ENCODE measurements at places on chromosomes 1 and 21. TPM values are rescaled to one million over a fixed set of nuclear protein-coding genes. Genes with fewer than 3 reads are reported as not detected.

- H3K4me1 ChIP-seq: peaks cover 18% of the 10 kb centered on the region
- H3K36me3 ChIP-seq: no peaks in the 10 kb centered on the region
- H3K4me3 ChIP-seq: peak overlapping the region; percentile 98
- no peak for DNase-seq
- H3K27ac ChIP-seq: peak overlapping the region; percentile 98
Measured at GRCh38 chr1:26697431-26697977, 1.7 kb downstream of the ARID1A start.

- no peaks in the 10 kb centered on the region for H3K36me3 ChIP-seq
- peaks cover 7% of the 10 kb centered on the region for H3K4me1 ChIP-seq
- no peaks in the 10 kb centered on the region for H3K27me3 ChIP-seq
- peak overlapping the region; percentile 35 for H3K27ac ChIP-seq
- peak; percentile 2 for DNase-seq
Measured at GRCh38 chr1:10299151-10299550, 88.8 kb downstream of the KIF1B start.

DNA sequence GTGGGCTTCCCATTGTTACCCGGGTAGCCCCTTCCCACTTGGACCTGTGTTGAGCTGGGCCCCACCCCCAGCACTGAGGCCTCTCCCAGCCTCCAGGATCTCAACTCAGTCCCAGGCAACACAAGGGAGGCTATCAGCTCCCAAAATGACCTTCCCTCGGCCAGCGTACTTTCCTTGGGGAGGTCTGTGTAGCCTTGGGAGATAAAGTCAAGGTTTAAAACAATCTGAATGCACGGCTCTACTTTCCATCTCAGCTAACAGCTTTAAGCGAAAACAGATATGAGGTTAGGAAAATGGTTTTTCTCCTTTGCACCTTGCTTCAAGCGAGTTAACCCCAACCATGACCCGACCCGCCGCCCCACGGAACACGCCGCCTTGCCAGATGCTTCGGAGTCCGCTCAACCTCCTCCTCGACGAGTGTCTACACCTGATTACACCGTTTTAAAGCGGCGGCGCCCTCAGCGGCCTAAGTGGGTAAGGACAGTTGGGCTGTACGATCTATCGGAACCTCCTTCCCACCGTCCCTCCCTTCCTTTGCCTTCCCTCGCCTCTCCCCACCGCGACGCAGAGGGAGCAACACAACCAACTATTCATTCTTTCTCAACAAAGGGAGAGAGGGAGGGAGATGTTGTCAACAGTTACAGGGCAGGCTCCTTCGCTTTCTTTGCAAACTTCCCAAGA, 1.1 kb downstream of the BCAR3 start:
- no peaks in the 10 kb centered on the region for H3K36me3 ChIP-seq
- H3K27ac ChIP-seq: no peak overlapping the region
- H3K27me3 ChIP-seq: no peaks in the 10 kb centered on the region
- DNase-seq: no peak

- DNase-seq: no peak
- H3K4me1 ChIP-seq: no peaks in the 10 kb centered on the region
- H3K36me3 ChIP-seq: no peaks in the 10 kb centered on the region
- H3K4me3 ChIP-seq: no peak overlapping the region
- no peak overlapping the region for H3K27ac ChIP-seq
- no peaks in the 10 kb centered on the region for H3K27me3 ChIP-seq
Measured at GRCh38 chr1:24855474-24855873, 74.6 kb downstream of the RUNX3 start.

DNA sequence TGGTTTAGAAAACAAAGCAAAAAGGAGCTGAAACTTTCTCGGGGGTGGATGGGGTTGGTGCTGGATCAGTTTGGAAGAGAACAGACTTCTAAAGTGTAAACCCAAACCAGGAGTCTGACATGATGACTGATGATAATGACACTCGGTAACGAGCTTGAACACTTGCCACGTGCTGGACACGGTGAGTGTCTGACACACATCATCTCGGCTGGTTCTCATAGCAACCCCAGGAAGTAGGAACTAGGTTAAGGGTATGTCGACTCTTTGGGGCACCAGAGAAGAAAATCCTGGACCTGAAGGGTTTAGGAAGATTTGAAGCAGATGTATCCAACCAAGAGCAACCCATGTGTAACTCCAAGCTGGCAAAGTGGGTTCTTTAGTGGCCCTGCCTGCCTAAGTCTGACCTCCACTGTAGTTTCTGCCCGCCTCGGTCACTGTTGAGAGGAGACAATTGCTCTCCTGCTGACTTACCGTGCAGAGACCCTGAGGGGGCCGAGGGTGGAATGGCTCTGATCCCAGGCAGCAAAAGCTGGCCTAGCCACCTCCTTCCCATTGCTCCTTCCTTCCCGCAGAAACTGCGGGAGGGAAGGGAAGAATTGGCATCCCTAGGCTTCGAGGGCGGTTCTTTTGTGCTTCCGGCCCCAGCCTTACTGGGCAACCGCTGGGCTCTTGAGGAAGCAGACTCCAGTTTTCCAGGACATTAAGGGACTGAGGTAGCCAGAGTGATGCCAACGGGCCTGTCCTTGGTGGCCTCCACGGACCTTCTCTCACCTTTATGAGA, 156.0 kb downstream of the TOMM20 start:
- H3K4me3 ChIP-seq: no peak overlapping the region
- DNase-seq: no peak
- peaks cover 77% of the 10 kb centered on the region for H3K4me1 ChIP-seq
- peak overlapping the region; percentile 95 for H3K27ac ChIP-seq
- H3K27me3 ChIP-seq: no peaks in the 10 kb centered on the region

DNA sequence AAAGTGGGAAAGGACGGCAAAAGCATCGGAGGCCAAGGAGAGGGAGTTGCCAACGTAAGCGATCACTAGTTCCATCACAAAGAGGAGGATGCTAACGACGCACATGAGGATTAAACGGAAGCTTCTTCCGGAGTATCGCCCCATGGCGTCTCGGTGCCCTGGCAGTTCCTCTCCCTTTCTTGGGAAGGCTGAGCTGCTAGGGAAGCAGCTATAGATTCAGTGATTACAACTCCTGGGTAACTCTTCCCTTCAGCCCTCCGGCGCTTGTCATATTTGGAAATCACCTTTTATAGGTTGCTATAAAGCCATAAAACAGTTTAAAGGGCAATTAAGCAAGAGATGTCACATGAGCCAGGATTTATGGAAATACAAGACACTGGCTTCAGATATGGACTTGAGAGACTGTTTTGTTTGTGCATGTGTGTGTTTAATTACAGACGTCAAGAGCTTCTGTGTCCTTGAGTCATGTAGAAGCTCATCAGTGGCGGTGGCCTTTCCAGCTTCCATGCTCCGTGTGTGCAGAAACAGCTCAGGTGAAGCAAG, 30.6 kb upstream of the SLC30A10 start:
- no peak for DNase-seq
- H3K27ac ChIP-seq: no peak overlapping the region
- no peaks in the 10 kb centered on the region for H3K4me1 ChIP-seq

FCRL2 gene
- 0.36 TPM for total RNA-seq

- no peaks in the 10 kb centered on the region for H3K4me1 ChIP-seq
- H3K27me3 ChIP-seq: no peaks in the 10 kb centered on the region
- no peaks in the 10 kb centered on the region for H3K36me3 ChIP-seq
Measured at GRCh38 chr1:101040666-101041065, 15.1 kb upstream of the DPH5 start.

GRCh38 chr1:115506924-115507589, 134.7 kb upstream of the VANGL1 start:
- H3K27ac ChIP-seq: no peak overlapping the region
- H3K4me1 ChIP-seq: no peaks in the 10 kb centered on the region
- no peak overlapping the region for H3K4me3 ChIP-seq
- no peaks in the 10 kb centered on the region for H3K36me3 ChIP-seq

DNA sequence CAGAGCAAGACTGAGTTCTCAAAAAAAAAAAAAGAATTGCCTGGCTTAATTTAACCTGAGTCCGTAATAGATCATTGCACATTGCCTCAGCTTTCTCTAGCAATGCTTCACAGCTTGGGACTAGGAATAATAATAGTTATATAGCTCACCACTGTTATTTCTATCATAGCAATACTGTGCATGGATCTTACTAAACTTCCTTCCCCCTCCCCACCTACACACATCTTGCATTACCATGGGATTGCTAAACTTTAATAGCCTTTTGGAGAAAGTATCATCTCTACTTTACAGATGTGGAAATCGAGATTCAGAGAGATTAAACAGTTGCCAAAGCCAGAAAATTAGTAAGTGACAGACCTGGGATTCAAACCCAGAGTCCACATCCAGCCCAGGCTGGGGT, 99.4 kb downstream of the ATP5PO start:
- DNase-seq: no peak
- H3K27ac ChIP-seq: no peak overlapping the region
- H3K4me3 ChIP-seq: no peak overlapping the region
- no peaks in the 10 kb centered on the region for H3K36me3 ChIP-seq
- H3K27me3 ChIP-seq: no peaks in the 10 kb centered on the region

OR2AK2 gene
- total RNA-seq: not detected

DNA sequence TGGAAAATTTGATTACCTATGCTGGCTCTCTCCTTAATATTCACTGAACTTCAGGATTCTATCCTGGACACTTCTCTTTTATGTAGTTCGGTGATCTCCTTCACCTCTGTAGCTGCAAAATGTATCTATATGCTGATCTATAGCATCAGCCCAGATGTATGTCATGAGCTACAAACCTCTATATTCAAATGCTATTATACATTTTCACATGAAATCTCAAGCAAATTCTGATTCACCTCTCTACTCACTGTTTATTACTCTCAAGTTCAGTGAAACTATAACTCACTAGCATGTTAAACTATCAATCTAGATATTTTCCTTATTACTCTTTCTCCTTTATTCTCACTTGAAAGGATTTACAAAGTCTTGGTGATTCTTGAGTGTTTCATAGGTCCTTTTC, 52.2 kb downstream of the PTPRC start:
- H3K36me3 ChIP-seq: no peaks in the 10 kb centered on the region
- H3K4me1 ChIP-seq: peaks cover 3% of the 10 kb centered on the region
- H3K4me3 ChIP-seq: no peak overlapping the region

GRCh38 chr1:228018125-228018398, 11.3 kb downstream of the WNT3A start:
- no peak overlapping the region for H3K27ac ChIP-seq
- no peaks in the 10 kb centered on the region for H3K27me3 ChIP-seq
- DNase-seq: no peak
- H3K4me1 ChIP-seq: no peaks in the 10 kb centered on the region
- H3K4me3 ChIP-seq: no peak overlapping the region

ACBD6 gene
- total RNA-seq: 46.6 TPM

DNA sequence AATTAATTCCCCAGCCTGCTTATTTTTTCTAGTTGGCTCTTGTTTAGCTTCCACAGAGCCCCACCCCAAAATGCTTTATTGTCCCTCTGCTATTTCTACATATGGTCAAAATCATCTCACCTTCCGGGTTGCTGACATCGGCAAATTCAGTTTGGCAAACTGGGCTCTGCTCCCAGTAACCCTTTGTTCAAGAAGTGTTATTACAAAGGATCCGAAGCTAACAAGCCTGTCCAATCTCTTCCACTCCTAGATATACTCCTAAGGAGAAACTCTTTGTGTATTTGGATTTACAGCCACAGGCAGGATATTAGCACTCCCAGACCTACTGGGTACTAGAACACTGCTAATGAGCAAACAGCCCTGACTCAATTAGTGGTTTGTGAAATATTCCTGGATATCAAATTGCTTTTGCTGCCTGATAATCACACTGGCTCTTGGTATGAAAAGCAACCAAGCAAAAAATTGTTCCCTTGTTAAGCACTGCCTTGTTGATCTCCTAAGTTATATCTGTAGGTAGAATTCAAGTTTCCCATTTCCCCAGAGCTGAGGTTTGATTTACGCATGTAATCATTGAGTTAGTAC, 4.0 kb downstream of the JUN start:
- no peaks in the 10 kb centered on the region for H3K36me3 ChIP-seq
- peaks cover 3% of the 10 kb centered on the region for H3K4me1 ChIP-seq
- H3K4me3 ChIP-seq: no peak overlapping the region
- no peak overlapping the region for H3K27ac ChIP-seq
- H3K27me3 ChIP-seq: no peaks in the 10 kb centered on the region

- no peaks in the 10 kb centered on the region for H3K27me3 ChIP-seq
- no peak overlapping the region for H3K4me3 ChIP-seq
- no peak for DNase-seq
- peaks cover 11% of the 10 kb centered on the region for H3K4me1 ChIP-seq
Measured at GRCh38 chr1:199007423-199007822, 368.6 kb downstream of the PTPRC start.

FAF1 gene
- total RNA-seq: 54.5 TPM

CR2 gene
- 67.3 TPM for total RNA-seq

CA6 gene
- not detected for total RNA-seq

DNA sequence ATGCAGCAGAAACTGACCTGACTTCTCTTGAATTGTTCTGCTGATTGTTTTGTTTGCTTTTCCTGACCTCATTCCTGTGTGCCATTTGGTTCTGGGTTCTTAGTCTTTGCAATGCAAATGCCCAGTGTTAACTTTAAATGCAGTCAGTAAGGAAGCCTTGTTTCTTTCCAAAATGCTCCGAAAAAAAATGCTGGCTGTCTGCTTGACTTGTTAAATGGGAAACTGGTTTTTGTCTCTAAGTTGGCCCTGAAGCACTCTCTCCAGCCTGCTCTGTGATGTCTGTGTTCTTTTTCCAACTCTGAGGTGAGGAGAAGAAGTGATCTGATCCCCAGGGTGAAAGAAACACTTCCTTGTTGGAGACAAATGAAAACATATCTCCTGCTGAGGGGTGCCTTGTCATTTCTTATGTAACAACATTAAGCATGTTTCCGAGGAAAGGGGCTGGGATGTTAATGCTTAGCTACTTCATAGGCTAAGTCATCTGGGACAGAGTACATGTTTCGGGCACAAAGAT, 256.3 kb upstream of the ADGRL4 start:
- H3K36me3 ChIP-seq: no peaks in the 10 kb centered on the region
- no peak for DNase-seq
- H3K4me1 ChIP-seq: no peaks in the 10 kb centered on the region
- no peaks in the 10 kb centered on the region for H3K27me3 ChIP-seq
- no peak overlapping the region for H3K27ac ChIP-seq

DNA sequence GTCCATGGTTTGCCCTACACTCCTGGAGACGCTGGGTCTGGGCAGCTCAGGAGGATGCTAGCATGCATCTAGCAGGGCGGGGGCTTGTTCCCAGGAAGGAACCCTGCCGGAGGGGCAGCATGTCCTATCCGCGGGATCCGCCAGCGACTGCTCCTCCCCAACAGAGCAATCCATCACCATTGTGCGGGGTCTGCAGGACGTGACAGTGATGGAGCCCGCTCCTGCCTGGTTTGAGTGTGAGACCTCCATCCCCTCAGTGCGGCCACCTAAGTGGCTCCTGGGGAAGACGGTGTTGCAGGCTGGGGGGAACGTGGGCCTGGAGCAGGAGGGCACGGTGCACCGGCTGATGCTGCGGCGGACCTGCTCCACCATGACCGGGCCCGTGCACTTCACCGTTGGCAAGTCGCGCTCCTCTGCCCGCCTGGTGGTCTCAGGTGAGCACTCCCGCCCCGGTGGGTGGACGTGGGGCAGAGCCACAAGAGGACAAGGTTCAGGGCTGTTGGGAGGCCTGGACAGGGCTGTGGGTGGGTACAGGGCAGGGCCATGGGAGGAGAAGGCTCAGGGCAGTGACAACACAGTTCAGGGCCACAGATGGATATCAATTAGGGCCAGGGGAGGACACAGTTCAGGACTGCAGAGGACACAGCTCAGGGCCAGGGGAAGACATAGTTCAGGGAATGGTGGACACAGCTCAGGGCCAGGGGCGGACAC, 71.3 kb downstream of the OBSCN start:
- H3K4me1 ChIP-seq: no peaks in the 10 kb centered on the region
- no peaks in the 10 kb centered on the region for H3K36me3 ChIP-seq
- peaks cover 4% of the 10 kb centered on the region for H3K27me3 ChIP-seq
- H3K27ac ChIP-seq: no peak overlapping the region

GRCh38 chr1:17538428-17539117, 925 bp upstream of the ARHGEF10L start:
- no peak for DNase-seq
- H3K36me3 ChIP-seq: no peaks in the 10 kb centered on the region
- no peak overlapping the region for H3K4me3 ChIP-seq

Measured in GM12878 (cell line).